Hippocampal formation (tissue), 2 donors: ENCODE measurements at places on chromosomes 13 and 19.
A peak's percentile ranks its signal among the peaks of the same experiment; 100 is the strongest.

- no peak for DNase-seq
Measured at GRCh38 chr19:56778351-56778750, 62.2 kb downstream of the PEG3 start.

- DNase-seq = no peak
Measured at GRCh38 chr13:53298396-53298795, 269.8 kb downstream of the OLFM4 start.

DNA sequence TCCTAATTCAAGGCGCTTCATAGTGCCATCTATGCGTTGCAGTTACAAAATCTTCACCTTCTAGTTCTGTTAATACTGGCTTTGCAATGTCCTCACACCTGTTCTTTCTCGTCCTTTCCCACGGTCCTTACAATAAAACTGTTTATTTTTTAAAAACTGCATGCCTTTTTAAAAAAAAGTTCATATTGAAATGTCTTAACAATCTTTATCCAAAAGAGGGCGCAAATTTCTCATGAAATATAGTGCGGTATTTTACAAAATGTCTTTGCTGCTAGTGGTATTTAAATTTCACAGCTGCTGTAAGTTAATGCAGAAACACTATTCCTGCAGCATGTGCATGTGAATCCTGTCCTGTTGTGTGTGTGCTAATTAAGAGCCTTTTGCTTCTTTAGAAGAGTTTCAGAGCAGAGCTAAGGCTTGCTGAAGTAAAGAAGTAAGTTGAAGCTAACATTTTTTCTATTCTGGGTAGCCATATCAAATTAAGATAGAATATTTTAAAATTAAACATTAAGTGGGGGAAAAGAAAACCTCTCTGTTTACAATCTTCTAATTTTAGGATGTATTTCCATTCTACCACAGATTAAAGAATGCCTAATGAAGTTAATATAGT lies 15.8 kb upstream of the CLDN10 start:
- peak; percentile 39 for DNase-seq

DNA sequence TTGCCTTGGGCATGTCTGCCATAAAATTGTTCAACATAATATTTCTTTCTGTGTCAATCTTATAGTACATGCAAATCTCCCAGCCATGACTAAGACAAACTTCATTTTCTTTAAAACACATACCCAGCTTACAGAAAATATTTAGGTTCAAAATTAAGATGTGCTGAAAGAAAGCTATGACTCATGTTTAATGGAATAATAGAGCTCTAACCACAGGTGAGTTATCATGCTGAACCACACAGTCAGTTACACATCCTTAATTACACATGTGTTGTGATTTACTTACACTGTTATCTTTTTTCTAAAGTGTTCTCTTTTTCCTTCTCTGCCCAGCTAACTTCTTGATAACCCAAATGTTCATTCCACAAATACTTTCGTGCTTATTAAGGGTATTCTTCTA lies 1831.2 kb downstream of the OLFM4 start:
- DNase-seq = no peak

GRCh38 chr13:30033681-30034457 lies 183.5 kb upstream of the UBL3 start:
- peak; percentile 20 for DNase-seq

GRCh38 chr13:40666933-40667621 lies 636 bp upstream of the FOXO1 start:
- peak; percentile 80 for DNase-seq

GRCh38 chr19:55172741-55173140 lies 6.3 kb upstream of the DNAAF3 start:
- no peak for DNase-seq

- peak; percentile 69 for DNase-seq
Measured at GRCh38 chr13:74966814-74967424, 515.0 kb downstream of the TBC1D4 start.

- no peak for DNase-seq
Measured at GRCh38 chr13:37539976-37540605, 58.5 kb downstream of the POSTN start.

DNA sequence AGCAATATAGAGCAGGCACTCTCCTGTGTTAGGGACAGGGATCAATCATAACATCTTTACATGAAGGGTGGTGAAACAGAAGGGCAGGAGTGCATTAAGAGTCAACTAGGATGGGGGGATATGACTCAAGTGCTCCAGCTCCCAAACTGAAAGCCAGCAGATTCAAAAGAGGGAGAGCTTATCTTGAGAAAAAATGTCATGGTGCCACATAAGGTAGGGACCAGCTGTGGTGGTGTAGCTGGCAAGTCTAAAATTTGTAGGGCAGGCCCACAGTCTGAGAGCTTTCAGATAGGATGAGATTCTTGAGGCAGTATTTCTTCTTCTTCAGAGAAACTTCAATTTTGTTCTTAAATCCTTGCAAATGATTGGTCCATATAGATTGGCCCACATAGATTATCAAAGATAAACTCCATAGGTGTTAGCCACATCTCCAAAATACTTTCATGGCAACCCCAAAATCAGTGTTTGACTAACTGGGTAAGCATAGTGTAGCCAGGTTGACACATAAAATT lies 19.1 kb downstream of the DNAJC15 start:
- no peak for DNase-seq

- DNase-seq = no peak
Measured at GRCh38 chr13:26983543-26984320, 187.9 kb downstream of the USP12 start.

GRCh38 chr19:33706631-33707030 lies 84.9 kb downstream of the CHST8 start:
- DNase-seq = no peak

DNA sequence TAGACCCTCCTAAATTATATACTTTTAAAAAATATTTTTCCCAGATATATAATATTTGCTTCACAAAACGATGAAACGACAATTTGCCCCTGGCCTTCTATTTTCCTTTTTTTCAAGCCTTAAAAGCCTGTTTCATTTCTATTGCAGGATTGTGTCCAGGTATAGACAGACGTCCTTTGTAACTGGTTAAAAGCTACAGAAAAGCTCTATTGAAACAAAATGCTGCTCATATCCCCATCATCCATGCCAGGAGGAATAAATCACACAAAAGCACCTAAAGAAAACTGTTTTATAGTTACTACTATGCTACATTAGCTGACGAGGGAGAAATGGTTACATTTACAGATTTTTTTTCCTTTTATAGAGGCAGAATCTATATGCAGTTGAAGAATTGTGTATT lies 765.1 kb downstream of the DIAPH3 start:
- no peak for DNase-seq

DNA sequence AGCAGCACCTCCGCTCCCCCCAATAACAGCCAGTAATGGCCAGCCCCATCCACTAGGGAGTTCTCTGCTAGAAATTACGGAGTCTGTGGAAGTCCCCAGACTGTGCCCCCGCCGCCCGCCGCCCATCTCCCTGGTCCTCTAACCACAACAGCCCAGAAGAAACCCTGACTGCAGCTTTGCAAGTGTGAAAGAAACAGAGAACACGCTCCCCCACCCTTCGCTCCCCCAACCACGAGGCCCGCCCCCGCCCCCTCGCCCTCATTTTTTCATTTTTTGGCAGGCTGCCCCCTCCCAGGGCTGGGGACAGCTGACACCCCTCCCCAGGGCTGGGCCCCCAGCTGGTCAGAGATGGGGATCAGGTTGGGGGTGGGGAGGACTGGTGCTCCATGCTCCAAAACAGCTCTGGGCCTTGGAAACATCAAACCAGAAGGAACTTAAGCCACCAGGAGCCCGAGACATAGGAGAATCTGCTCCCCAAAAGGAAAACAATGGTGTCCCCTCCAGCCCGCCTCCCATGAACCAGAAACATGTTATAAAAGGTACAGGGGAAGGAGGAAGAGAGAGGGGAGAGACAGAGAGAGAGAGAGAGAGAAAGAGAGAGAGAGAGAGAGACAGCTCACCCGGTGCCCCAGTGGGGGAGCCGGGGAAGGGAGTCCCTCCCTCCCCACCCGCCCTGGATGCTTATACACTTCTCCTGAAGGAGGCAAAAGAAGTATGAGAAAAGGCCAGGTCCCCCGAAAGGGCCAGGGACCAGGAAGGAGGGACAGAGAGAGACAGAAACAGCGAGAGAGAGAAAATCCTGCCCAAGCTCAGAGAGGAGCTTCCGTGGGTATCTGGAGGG lies 29.8 kb upstream of the ASF1B start:
- DNase-seq = no peak

DNA sequence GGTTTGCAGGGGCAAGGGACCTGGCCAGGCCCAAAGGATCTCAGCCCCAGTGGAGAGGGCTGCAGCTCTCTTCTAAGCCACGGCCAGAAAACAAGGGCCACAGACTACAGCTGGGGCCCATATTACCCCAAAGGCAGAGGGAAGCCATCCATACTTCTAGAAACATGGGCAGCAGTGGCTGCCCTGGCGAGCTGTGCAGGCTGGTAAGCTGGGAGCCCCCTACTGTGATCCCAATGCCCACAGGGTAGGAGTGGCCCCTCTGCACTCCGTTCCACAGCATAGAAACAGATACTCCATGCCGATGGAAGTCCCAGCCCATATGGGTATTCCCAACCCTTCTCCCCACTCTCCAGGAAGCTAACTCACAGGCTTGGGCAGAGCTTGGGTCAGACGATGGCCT lies 25.1 kb downstream of the VSTM2B start:
- DNase-seq = no peak

DNA sequence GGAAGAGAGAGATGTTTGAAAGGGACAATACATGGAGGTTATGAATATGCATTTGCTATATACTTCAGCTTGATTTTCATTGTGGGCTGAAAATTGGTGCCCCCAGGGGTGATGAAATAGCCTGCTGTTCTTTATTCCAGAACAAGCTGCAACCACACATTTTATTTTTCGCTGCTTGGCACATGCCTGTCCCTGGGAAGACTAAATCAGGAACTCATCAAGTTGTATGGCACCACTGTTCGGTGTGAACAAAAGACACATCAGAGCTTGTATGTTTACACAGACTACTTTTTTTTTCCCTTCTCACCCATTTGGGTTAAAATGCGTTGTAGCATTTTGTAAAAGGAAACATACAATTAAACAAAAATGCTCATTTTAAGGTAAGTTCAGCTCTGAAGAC lies 230.7 kb downstream of the NALCN start:
- DNase-seq = no peak

DNA sequence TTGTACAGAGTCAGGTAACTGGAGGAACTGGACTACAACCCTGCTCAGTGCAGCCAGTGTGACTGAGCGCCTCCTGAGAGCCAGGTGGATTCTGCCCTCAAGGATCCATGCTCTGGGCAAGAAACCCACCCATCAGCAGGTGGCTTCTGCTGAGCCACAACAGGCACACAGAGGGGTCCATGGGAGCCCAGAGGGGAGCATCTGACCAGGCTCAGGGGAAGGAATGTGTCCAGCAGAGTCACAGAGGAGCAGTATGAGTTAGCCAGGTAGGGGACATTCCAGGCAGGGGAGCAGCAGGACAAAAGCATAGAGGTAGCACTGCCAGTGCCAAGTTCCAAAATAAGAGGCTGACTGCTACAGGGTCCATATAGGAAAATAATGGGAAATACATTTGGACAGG lies 19.9 kb downstream of the DHRS12 start:
- DNase-seq = no peak

- no peak for DNase-seq
Measured at GRCh38 chr13:51765142-51765515, 38.8 kb downstream of the DHRS12 start.

GRCh38 chr19:39924389-39924788 lies 10.0 kb downstream of the FCGBP start:
- DNase-seq = no peak

DNA sequence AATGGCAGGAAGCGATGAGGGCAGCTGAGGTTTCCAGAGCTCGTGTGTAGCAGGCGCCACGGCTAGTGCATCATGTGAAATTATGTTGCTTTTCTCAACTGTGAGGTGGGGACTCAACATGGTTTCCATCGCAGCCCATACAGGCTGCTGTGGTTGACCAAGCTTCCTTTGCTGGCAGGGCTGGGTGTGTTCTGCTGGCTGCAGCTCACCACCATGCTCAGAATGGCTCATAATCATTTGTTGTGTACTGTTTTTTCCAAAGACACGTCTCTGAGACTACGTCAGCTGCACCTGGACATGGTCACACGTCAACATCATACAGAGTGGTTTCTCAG lies 16.1 kb upstream of the RASA3 start:
- no peak for DNase-seq

GRCh38 chr13:43389573-43389972 lies 366.2 kb downstream of the DNAJC15 start:
- DNase-seq = no peak

DNA sequence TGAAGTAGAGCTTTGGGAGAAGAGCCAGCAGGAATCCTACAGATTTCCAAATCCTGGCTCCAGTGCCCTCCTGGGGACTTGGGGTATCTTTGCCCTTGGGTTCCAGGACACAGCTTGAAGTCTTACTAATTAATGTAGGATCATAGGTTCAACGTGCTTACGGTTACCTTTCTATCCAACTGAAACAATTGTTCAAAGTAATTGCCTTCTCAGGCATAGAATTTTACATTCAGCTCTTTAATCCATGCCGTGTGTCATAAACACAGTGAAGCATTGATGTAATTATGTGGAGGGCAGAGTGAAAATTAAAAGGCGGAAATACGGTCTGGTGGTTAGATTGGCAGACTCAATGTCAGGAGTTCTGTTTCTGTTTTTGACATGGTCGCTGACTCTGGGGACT lies 170.4 kb downstream of the COG6 start:
- DNase-seq = no peak

DNA sequence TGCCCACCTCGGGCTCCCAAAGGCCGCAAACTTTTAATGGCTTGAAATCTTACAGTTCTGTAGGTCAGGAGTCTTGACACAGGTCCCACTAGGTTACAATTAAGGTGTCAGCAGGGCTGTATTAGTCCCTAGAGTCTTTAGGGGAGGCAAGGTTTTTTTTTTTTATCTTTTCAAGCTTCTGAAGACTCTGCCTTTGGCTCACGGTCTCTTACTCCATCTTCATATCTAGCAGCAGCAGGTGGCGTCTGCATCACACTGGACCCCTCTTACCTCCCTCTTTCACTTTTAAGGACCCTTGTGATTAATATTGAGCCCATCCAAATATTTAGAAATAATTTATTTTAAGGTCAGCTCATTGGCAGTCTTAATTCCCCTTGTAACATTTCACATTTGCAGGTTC lies 11.6 kb downstream of the MIR17HG start:
- no peak for DNase-seq

GRCh38 chr19:47381653-47382279 lies 32.7 kb downstream of the DHX34 start:
- DNase-seq = no peak

DNA sequence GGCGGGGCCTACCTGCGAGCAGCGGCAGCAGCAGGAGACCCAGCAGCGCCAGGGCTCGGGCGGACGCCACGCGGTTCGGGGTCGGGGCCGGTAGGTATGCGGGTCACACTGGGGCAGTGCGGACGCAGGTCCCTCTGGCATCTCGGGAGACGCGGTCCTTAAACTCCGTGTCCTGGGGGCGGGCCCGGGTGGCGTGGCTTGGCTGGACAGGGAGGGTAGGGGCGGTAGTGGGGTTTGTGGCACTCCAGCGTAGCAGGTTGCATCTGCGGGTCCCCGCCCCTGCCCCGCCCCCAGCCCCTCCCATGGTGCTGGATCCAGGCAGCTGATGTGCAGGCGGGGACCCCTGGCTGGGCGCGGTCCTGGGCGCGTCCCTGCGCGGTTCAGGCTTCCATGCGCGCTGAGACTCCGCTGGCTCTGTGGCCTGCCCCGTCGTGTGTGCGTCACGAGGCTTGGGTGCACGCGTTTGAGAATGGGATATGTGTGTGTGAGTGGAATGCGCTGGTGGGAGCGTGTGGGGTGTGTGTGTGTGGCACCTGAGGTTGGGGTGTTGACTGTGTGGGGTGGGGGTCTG lies 96.1 kb downstream of the WTIP start:
- DNase-seq = no peak
